Stimulated activated CD8-positive, alpha-beta memory T cell treated with anti-CD3 and anti-CD28 coated beads, Interleukin-7, amount 100 ng/mL, for 1 hour (primary cell): ENCODE measurements at places on chromosomes 11 and 22.

- DNase-seq: no peak
Measured at GRCh38 chr22:36227396-36227795, 11.9 kb downstream of the APOL2 start.

GRCh38 chr11:98090861-98091505 is 929.8 kb upstream of the CNTN5 start:
- no peak for DNase-seq

- no peak for DNase-seq
Measured at GRCh38 chr22:43867839-43868635, 5.7 kb upstream of the SULT4A1 start.

GRCh38 chr22:47225080-47225930 is 462.9 kb downstream of the TBC1D22A start:
- no peak for DNase-seq

DNA sequence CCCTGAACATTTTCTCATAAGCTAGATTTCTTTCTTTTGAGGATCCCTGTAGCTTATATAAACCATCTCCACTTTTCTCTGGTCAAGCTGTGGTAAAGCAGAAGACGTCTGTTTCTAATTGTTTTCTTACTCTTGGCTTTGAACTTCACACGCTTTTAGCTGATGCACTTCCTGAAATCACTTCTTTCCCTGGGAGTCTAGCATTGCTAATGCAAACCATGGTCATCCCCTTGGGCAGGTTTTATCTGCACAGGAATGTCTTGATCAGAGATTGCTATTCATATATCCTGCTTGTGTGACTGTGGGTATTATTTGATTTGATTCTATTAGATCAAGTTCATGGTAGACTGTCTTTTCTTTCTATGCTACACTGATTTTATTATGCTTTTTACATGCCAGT is 199.2 kb upstream of the POU2AF2 start:
- no peak for DNase-seq

- DNase-seq: no peak
Measured at GRCh38 chr11:70432065-70432464, 33.7 kb downstream of the CTTN start.

- no peak for DNase-seq
Measured at GRCh38 chr22:20228055-20228938, 39.8 kb downstream of the RTN4R start.

DNA sequence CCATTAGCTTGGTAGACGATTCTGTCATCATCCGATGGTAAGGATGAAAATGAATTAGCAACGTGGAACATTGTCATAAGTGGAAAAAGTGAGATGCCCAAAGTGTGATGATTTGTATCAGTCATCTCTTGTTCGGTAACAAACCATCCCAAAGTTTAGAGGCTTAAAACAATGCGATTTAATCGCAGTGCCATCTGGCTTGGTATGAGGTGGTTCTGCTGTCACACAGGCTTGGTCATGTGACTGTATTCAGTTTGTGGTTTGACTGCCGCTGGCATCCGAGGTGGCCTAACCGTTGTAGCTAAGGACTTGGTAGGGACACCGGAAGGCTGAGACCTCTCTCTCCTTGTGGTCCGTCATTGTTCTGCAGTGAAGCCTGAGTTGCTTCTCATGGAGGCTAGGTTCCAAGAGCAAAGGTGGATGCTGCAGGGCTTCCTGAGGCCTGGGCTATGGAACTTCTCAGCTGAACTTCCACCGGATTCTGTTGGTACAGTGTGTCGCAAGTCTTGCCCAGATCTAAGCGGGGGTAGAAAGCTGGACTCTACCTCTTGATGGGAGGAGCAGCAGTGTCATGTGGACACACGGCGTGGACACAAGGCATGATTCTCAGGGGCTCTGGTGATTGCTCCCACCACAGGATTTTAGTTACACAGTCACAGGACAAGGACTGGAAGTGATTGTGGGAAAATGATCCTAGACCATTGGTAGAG is 36.3 kb downstream of the BCR start:
- peak; percentile 31 for DNase-seq

- DNase-seq: no peak
Measured at GRCh38 chr11:69158301-69159149, 2.8 kb downstream of the SMIM38 start.

GRCh38 chr11:110308071-110308470 is 11.7 kb upstream of the RDX start:
- no peak for DNase-seq

DNA sequence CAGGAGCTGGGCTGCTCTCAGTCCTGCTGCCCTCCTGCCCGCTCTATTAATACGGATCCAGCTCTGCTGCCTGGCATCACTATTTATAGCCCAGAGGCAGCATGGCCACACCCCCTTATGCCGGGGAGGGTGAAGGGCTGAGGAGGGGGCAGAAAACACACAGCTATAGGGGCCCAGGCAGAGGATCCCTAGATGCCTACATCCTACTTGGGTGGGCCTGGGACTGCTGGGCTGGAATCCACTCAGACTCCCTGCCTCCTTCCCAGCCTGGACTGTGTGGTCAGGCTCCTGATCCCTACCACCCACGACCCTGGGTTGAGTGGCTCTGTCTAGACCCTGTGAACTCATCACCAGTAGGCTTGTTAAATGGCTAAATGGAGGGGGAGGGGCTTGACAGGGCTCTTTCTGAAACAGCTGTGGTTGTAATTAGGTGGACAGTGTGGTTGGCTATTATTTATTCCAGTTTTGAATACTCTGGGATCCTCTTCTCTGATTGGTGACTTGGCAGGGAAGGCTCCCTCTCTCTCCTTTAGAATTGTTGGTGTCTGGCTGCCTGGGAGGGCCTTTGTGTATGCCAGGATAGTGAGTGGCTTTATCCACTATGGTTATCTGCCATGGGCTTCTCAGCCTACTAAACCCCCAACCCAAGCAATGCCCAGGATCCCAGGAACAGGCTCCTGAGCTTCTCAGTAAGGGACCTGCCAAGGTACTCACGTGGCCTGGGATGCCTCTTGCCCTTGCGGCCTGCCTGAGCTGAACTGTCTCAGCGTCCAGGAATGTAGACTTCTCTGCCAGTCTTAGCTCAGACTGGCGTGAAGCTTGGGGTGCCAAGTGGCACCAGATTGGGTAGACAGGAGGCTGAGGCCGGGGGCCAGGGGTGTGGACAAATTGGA is 15.2 kb downstream of the PHLDB1 start:
- no peak for DNase-seq

GRCh38 chr11:67441731-67442351 is 1.4 kb downstream of the CORO1B start:
- DNase-seq: no peak
